Stimulated activated CD4-positive, alpha-beta T cell treated with anti-CD3 and anti-CD28 coated beads, Interleukin-1b, Interleukin-23, amount 100 ng/mL, for 1 hour (primary cell): ENCODE measurements at places on chromosomes 7 and 10.

DNA sequence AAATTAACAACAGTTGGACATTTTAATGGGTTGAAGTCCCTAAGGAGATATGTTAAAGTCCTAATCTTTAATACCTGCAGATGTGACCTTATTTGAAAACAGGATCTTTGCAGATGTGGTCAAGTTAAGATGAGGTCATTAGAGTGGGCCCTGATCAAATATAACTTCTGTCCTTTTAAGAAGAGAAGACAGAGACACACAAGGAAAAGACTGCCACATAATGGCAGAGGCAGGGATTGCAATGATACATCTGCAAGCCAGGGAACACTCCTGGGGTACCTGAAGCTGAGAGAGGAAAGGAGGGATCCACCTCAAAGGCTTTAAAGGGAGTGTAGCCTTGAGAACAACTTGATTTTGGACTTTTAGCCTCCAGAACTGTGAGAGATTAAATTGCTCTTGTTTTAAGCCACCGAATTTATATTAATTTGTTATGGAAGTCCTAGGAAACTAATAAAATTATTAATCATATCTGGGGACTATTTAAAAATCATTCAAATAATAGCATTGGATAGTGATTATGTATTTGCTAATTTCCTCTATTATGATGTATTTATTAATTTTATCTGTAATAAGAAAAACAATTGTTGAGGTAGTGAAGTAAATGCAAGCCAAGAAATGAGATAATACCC is 700.0 kb upstream of the PCDH15 start:
- DNase-seq, result no peak

DNA sequence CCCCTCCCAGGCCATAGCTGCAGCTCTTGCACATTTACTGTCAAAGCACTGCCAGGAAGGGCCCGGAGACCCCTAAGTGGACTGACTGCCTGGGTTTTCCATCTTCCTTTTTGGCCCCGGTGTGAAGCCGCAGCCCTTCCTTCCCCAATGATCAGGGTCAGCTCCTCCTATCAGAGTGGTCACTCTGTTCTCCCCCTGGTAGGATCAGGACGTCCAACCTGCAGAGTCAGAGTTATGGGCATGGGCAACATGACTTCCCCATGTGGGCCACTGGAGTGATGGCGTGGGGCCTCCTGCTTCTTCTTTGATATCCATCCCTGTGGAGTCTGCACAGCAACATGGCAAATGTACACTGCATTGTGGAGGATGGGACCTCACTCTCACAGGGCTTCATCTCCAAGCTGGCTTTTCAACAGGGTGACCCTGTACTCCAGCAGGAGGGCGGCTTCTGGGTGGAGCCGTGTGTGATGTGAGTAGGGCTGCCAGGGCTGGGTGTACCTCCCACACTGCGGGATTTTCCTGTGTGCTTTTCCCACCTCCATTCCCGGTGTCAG is 6.4 kb upstream of the RAMP3 start:
- DNase-seq, result no peak

- no peak for DNase-seq
These were observed 8.2 kb downstream of the CUTC start for GRCh38 chr10:99740260-99740659.

GRCh38 chr7:72080341-72080766 is 331.8 kb downstream of the CALN1 start:
- no peak for DNase-seq

GRCh38 chr10:97396056-97396455 is 5.1 kb downstream of the RRP12 start:
- DNase-seq, result no peak

- DNase-seq, result no peak
These were observed 78.0 kb downstream of the GOLGA7B start for GRCh38 chr10:97927622-97928021.

DNA sequence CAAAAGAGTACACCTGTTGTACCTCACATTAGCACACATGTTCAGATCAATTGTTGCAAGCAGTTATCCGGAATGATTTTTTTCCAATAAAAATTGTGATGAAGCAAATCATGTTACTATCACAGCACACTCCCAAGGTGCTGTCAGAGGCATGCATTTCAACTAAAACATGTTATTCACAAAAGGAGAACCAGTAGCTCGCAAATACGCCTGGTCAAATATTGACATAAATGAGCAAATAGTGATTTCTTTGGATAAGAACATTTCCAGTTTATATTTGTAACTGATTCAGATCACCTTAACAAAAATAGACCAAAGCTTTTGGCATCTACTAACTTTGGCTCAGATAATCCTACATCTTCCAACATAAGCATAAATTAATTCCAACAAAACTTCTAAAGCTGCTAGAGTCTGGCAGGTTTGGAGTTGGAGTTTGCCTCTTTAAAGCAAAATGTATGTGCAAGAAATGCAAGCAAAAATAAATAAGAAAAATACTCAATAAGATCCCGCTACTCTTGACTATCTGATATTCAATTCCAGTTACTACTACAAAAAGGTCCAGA is 208.0 kb downstream of the SFMBT2 start:
- DNase-seq, result no peak

- DNase-seq, result no peak
These were observed 1.3 kb upstream of the PAPSS2 start for GRCh38 chr10:87658321-87658795.

DNA sequence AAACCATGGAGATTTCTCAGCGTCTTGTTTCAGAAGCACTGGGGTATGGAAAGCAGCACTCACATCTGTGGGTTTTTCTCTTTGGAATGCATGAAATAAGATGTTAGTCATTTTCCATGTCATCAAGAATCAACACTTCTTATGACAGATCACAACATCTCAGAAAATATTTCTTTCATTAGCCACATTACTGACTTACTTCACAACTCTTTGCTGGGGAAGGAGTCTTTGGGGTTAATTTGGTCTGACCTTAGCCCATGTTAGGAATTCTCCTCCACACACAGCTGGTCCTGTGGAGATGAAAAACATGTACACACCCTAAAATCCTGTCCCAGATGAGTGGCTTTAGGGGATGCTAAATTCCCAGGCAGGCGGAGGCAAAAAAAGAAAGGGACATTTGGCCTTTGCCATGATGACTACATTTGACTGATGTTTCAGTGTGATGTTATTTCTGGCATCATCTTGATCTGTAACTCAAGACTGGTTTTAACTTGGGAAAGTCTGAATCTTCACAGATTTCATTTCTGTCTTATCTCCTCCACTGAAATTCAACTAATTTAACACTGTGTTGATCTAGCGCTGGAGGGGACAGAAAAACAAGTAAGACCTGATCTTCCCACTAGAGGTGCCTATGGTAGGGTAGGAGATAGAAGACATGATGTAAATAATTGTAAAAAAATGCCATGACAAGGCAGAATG is 363.2 kb downstream of the PRPF18 start:
- DNase-seq, result no peak

GRCh38 chr7:144523621-144524020 is 120.1 kb upstream of the NOBOX start:
- no peak for DNase-seq

DNA sequence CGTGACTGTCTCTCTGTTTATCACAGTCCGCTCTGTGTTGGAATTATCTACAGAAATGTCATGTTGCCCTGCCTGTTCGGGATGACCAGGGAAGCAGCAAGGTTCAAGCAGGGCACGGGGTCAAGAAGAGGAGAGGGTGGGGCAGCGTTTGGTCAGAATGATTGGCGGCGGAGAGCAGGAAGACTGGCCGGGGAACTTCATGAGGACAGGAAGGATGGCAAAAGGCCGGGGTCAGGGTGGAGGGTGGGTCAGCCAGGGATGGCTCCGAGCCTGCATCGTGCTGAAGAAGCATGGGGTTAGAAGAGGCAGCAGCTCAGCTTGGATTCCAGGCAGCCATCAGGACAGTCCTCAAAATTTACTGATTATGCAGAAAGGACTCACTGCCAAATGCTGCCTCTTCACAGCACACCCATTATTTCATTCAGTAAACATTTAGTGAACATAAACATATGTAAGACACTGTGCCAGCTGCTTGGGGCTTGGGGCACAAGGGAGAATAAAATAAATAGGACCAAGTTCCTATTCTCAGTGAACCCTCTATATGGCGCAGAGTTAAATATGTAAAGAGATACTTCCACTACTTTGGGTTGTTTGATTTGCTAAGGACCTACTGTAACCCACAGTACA is 42.8 kb downstream of the WNT2 start:
- no peak for DNase-seq

GRCh38 chr7:124263232-124263827 is 230.5 kb upstream of the TMEM229A start:
- DNase-seq, result no peak

DNA sequence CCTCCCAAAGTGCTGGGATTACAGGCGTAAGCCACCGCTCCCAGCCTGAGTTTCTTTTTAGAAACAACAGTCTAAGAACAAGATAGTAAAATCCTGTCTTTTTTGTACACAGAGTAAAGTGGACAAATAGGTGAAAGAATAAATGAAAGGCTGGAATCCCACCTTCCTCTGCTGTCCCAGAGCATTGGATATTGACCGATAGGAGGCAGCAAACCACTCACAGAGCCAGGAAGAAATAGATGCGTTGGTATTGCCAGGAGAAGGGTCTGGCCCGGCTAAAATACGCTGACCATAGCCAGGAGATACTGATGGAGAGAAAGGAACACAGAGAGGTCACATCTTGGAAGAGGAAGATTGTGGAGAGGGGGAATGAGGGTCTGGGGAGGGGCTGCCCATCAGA is 11.4 kb upstream of the ZNF12 start:
- no peak for DNase-seq

GRCh38 chr10:73910401-73910763 is 550 bp upstream of the PLAU start:
- DNase-seq, result no peak

DNA sequence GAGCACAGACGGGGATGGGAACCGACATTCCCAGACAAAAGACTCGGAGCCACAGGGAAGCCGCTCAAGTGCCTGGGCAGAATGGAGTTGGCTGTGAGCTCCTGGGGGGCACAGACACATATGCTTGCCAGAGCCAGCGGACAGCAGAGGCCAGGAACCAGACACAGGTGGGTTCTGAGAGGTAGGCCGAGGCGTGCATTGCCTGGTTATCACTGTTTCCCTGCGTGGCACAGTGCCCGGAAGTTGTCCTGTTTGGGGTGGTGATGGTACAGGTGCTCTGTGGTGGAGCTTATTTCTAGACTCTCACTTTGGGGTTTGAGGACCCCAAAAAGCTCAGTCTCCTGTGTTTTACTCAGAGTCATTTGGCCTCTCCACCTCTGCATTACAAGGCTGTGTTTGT is 2.5 kb downstream of the PALD1 start:
- DNase-seq, result no peak

DNA sequence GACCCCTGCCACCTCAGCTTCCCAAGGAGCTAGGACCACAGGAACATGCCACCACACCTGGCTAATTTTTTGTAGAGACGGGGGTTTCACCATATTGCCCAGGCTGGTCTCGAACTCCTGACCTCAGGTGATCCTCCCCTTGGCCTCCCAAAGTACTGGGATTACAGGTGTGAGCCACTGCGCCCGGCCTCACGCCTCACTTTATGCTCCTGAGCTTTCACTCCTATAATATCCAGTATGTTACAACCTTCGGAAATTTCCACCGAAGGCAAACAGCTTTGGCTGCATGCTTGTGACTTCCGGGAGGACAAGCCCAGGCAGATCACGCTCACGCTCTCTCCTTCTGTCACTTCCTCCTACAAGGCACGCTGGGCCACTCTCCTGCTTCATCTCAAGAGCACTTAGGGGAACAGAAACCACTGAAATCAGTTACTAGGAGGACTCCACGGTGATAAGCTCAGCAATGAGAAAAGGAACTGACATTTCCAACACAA is 4.4 kb upstream of the MAD1L1 start:
- no peak for DNase-seq

DNA sequence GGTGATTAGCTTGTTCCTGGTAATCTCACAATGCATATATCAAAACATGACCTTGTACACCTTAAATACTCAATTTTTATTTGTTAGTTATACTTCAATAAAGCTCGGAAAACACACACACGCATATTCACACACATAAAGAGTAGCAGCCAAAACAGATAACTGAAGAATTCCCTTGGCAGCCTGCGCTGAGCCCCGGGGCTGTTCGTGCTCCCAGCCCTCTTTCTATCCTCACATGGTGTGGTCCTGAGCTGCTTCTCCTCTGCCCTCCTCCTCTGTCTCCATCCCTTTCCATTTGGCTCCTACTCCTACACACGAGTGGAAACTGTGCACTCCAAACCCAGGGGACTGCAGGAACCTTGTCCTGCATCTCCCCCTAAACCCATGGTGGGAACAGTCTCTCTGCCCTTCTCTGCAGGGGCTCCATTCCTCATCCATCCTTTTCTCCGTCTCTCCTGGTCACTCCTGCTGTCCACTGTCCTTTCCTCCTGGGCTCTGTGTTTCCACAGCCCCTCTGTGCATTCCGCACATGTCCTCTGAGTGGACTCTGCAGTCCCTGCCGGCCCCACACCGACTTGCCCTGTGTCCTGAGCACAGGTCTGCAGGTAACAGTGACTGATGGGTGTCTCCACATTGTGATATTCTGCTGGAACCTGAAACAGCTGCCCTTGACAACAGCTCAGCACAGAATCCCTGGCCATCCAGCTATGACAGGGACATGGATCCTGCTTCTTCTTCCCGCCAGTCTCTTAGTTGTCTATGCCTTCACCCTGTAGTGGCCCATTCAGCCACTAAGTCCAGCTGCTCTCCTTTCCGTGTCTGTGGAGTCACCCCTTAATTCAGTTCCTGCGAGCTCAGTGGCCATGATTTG is 216.8 kb upstream of the ZNF32 start:
- no peak for DNase-seq

DNA sequence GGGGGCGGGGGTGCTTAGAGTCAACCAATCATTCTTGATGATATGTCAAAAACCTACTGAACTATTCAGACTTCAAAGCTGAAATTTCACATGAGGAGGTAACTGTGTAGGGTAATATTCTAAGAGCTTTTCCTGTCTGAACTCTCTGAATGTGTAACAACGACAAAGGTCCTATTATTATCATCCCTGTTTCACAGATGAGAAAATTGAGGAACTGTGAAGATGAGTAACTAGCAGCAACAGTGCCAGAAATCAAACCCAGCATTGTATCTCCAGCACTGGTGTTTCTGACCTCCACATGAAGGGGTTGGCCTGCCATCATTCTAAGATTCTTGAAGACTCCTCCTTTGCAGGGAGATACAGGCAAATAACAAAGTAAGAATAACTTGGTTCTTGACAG is 294.7 kb upstream of the AOAH start:
- DNase-seq, result no peak
